ENCODE measurements at places on chromosomes 12 and 14.

- DNase-seq, result no peak
These were observed 141.4 kb upstream of the TMPO start for GRCh38 chr12:98374007-98374406.

DNA sequence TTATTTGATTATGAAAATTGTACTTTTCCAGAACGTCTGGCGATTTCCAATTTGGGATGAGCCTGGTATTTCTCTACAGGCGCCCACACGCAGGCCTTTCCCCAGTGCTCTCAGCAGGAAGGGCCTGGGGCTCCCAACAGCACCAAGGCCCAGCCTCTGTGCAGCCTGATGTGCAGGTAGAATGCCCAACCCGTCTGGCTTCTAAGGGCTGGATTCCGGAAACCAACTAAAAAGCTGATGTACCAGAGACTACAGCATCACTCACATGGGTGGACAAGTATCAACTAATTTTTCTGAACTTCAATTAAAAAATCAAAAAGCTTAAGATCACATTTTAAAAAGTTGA lies 25.8 kb downstream of the CDC42BPB start:
- DNase-seq, result no peak

DNA sequence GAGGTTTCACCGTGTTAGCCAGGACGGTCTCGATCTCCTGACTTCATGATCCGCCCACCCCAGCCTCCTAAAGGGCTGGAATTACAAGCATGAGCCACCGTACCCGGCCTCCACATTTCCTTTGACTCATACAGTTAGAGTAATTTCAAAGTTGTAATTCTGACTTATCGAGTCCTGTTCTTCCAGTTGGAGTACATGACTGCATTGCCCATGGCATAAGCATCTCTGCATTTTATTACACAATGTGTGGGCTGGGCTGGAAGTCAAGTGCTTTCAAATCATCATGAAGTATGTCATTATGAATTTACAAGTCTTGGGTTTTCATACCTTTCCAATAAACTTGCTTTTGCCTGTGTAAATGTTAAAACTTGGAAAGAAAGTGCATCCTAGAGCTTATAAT lies 1295.7 kb upstream of the FLRT2 start:
- no peak for DNase-seq

GRCh38 chr12:48988030-48988649 lies 10.0 kb downstream of the WNT1 start:
- DNase-seq, result peak; percentile 39

GRCh38 chr14:35975814-35976213 lies 149.7 kb downstream of the BRMS1L start:
- DNase-seq, result no peak

Data from hippocampal formation (tissue), 2 donors.